ENCODE measurements at places on chromosomes 7 and 10.

- peak; percentile 82 for DNase-seq
Measured at GRCh38 chr10:102643336-102644065, 778 bp upstream of the TRIM8 start.

DNA sequence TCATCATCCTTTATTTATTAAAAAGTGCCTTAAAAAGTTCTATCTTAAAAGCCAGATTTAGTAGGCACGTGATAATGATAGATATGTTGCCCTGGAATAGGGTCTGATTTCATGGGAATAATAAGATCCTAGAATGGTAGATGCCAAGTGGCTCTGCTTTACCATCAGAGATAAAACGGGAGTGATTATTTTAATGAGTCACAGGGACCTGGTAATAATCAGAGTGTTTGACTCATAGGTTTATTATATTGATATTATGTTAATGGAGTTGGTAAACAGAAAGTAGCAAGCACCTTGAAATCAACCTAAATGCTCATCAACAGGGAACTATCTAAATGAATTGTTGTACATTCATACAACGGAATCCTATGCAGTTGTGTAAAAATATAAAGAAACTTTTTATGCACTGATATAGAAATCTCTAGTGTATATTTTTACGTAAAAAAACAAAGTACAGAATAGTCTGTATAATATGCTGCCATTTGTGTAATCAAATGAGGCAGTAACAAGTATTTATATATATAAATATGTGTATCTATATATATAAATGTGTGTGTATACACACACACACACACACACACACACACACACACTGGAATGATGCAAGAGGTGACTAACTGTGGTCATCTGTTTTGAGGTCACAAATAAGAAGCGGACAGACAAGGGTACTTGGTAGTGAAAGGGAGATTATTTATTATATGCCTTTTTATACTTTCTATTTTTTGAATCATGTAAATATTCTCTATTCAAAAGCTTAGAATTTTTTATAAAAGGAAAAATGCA lies 78.6 kb upstream of the DYNC1I1 start:
- DNase-seq = no peak

- no peak for DNase-seq
Measured at GRCh38 chr7:128931190-128931798, 6.4 kb upstream of the IRF5 start.

- no peak for DNase-seq
Measured at GRCh38 chr7:142463401-142463850, 205.6 kb upstream of the PRSS58 start.

GRCh38 chr7:3201306-3201705 lies 99.7 kb upstream of the SDK1 start:
- DNase-seq = no peak

GRCh38 chr7:43586251-43586900 lies 3.5 kb downstream of the STK17A start:
- DNase-seq = no peak

DNA sequence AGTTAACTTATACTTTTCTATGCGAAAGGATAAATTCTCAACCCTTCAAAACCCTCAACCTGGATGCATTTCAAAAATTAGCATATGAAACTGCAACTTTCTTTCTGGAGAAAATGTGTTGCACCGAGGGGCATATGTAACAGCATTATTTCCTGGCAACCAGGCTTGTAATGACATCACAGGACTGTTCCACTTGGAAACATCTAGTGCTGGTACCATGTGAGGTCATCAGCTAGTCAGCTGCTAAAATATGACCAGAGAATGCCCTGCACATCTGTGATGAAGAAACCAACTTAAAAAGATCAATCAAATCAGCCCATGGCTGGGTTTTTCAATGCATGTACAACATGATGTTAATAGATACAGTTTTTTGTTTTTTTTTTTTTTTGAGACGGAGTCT lies 40.0 kb downstream of the FGFR2 start:
- no peak for DNase-seq

DNA sequence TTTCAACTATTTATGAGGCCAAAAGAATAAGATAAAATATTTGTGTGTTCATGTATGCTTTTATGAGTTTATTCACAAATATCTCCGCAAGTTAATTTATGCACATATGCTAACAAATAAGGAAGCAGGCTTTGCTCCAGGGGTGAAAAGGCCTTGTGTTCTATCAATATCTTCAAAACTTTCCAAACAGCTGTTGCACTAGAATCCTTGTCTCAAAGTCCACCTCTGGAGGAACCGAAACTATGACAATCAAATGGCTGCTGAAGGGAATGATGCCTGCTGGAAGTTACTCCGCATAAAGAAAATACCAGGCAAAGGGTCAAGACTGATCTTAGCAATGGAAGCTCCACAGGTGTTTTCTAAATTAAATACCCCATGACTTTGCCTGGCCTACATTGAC lies 145.0 kb upstream of the GHITM start:
- no peak for DNase-seq

- DNase-seq = no peak
Measured at GRCh38 chr10:85795460-85795859, 571.1 kb downstream of the GRID1 start.

DNA sequence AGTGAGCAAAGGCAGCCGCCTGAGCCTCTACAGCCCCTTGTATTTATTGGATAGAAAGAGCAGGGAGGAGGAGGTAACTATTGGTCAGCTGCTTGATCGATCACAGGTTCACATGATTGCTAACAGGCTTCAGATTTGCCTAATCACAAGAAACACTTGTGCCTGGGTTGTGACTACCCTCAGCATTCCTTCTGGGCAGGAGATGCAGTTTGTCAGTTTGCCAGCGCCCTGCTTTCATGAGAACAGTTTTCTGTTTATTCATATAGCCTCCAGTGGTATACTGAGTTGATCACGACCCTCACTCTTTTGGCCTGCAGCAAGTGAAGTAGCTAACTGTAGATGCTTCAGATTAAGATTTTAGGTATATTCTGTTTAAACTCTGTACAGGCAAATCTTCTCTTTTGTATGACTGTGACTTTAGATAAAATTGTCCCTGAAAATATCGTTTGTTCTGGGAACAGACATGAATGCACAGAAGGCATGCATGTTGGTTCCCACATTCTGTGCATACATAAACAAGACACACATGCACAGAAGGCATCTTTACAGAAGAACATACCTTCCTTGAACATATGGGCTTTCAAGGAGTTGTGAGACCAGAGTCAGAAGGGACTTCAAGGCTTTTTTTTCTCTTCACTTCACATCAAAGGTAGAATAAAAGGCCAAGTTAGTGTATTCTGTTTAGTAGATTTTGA lies 422.4 kb upstream of the STEAP1 start:
- no peak for DNase-seq

- DNase-seq = no peak
Measured at GRCh38 chr7:75914169-75914654, 743 bp upstream of the POR start.

DNA sequence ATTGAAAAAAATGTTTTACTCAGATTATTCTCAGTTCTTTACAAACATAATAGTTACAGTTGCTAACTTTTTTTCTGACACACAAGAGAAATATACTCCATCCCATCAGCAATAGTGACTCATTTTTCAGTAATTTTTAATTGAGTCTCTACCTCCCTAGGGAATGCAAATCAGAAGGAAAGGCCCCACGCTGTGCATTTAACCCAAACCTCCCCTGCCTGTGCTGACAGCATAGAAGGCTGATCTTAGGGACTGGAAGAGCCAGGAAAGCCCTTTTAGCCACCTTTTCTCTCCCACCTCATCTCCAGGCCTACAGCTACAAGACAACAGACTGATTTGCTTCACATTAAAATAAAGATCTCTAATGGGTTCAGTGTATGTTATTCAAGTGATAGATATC lies 24.7 kb upstream of the PIK3CG start:
- no peak for DNase-seq

GRCh38 chr10:100731407-100732240 lies 13.8 kb upstream of the PAX2 start:
- no peak for DNase-seq

DNA sequence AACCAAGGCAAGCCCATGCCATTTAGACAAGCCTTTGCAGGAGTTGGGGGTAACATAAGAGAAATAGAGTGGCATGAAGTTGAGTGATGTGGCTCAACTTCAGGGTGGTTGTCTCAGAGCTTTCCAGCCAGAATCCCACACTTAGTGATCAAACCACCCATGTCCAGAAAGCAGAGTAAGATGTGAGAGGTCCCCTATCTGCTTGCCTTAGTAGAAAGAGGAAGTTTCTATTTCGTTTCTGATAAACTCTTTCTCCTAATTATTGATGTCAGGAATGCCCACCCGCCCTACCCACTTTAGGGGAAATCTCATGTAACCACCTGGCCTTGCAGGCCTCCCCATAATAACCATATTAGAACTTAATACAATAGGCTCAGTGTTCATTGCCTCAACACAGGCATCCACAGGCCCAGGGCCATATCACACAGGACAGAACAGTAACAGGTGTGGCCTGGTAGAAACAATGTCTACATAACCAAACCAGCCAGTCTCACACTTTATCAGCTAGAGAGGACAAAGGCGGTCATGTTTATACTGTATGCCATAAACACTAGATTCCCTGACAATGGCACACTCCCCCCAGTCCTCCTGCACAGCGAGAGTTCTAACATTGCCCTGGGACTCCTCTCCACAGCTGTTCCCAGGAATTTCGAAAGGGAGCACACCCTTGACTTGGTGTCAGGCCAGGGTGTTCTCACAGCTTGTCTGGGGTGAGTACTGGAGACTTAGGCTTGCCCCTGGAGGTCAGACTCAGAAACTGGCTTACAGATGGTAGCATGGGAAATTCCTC lies 364.4 kb downstream of the CXCL12 start:
- no peak for DNase-seq

GRCh38 chr7:97014145-97014750 lies 8.9 kb downstream of the DLX6 start:
- DNase-seq = no peak

DNA sequence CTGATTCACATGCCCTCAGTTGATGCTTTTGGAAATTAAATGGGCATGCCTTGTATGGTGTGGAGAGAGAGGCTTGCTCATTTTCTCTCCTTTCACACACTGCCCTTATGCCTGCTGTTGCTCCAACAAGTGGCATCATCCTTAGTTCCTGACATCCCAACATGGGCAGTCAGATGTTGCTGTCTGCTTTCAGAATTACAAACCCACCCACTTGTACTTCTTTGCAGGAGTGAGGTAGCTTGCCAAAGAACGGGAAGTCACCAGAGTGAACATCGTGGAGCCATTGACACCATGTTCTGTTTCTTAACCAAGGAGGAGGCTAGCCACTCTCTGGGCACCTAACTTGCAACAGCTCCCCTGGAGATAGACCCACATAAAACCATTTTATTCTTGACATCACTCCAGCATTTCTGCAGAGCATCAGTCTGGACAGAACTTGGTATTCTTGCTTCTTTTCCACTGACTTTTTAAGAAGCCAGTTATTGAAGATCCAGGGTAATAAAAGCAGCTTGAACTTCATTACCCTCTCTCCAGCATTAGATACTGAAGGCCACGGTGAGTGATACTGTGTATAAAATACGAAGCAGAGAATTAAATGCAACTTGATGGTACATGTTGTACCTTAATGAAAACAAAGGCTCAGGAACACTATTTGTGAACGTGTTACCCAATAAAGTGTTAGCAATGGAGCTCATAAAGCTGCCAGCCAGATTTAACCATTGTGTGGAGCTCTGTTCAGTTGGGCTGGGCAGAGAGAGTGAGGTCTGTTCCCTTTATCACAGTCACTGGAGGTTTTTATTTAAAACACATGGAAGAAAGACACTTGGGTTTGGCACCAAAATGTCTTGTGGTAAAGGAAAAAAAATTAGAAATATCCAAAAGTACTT lies 195.8 kb upstream of the HABP2 start:
- no peak for DNase-seq

DNA sequence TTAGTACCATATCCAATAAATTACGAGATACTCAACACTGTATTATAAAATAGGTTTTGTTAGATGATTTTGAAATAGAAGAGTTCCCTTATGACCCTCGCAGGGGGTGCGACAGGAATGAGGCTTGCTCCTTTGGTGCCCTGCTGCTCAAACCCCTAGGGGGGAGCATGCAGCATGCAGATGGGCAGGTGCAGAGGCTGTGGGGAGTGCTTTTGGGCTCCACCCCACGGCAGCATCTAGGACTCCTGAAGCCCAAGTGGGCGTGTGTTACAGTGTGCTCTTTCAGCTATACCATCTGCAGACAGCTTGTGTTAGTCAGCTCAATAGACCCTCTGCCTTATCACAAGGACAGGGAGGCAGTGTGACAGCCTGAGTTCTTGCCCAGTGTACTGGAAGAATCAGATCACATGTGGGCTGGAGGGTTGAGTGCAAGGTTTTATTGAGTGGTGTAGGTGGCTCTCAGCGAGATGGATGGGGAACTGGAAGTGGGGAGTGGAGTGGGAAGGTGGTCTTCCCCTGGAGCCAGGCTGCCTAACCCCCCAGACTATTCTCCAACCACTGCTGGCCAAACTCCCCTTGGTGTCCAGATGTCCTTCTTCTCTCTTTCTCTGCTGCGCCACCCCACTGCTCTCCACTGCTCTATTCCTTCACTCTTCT lies 3.1 kb upstream of the MRC1 start:
- no peak for DNase-seq

DNA sequence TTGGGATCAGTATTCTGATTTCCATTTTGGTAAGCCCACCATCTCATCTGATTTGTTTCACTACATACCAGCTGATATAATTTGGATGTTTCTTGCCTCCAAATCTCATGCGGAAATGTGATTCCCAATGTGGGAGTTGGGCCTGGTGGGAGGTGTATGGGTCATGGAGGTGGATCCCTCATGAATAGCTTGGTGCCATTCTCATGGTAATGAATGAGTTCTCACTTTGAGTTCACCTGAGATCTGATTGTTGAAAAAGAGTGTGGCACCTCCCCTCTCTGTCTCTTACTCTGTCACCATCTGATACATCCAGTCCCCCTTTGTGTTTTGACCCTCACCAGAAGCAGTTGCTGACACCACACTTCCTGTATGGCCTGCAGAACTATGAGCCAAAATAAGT lies 347.3 kb downstream of the ARL4A start:
- DNase-seq = no peak

DNA sequence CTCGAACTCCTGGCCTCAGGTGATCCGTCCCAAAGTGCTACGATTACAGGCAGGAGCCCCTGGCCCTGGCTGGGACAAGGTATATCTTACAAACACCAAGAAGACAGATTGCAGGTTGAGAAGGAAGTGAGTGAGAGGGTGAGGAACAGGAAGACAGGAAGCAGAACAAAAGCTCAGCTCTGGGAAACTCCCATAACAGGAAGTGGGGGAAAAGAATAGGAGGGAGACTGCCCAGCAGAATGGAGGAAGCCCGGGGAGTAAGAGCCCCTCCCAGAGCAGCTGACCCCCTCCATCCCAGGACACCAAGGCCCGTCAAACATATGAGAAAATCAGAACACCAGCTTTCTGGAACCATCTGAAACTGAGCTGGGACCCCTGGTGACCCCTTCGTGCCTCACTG lies 2.9 kb downstream of the TECPR1 start:
- DNase-seq = no peak

GRCh38 chr10:100318207-100318606 lies 11.8 kb downstream of the PKD2L1 start:
- no peak for DNase-seq

- peak; percentile 40 for DNase-seq
Measured at GRCh38 chr10:35216303-35216905, 89.8 kb downstream of the CREM start.

All from left ventricle myocardium superior (tissue), 1 donor.